ENCODE measurements at places on chromosomes 1 and 21.

- no peak for DNase-seq
Observed at GRCh38 chr1:17912491-17912890, 157.4 kb downstream of the ACTL8 start.

DNA sequence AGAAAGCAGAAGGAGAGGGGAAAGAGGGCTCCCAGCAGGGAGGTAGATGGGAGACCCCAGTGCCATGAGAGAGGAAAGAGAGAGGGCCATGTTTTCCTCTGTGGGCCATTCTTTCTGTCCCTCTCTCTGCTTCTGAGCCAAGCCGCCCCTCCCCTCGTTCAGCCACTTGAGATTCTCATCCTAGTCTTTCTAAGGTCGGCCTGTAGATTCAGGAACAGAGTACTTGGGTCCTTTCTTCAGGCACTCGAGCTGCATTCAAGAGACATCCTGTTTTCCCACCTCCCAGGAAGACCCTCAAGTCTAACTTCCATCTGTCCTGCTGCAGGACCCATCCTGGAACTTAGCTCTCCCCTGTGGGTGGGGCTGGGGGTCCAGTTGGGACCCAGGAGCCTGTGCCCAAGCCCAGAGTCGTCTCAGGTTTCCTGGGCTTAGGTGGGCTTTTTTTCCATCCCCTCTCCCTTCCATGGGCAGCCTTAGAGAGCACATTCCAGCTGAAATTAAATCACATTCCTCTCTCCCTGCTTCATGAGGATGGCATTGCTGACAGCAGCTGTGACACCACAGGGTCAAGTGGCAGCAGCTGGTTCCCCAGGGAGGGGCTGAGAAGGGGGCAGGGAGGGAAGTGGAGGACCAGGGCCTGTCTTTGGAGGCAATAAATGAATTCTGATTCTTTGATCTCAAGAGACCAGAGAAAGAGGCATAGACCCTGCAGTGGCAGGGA lies 13.0 kb downstream of the NES start:
- no peak for DNase-seq

- no peak for DNase-seq
Observed at GRCh38 chr21:45460611-45461368, 55.8 kb downstream of the COL18A1 start.

DNA sequence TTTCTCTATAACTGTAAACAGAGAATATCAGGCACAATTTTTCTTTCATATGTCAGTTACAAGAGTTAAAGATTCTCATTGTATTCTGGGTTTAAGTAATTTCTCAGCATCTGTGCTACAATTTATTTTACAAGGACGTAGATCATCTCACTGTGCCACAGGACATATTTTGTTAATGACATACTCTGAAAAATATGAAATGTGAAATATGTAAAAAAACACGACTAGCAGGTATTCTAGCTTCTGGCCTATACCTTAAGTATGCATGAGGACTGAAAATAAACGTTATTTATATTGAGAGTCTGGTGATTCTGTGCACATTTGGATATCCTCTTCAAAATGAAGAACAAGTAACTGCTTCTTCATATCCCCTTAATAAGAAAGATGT lies 308.8 kb downstream of the BRINP3 start:
- DNase-seq, result no peak

DNA sequence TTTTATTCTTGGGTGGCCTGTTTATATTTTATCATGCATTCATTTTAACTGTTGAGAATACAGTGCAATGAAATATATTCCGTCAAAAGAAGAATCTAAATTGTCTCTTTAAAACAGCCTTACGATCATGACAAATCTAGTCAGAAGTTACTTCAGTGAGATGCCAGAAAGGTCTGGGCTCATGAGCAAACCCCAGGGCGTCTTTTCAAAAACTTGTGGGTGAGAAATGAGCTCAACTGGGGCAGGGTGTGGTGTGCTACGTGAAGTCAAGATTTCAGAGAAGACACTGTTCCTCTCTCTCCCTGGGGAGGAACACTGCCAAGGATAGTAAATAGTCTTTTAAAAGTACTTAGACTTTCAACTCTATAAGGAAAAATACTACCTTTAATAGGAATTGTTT lies 13.4 kb upstream of the UAP1 start:
- DNase-seq, result no peak

Data from amygdala (tissue), 56 donors.